ENCODE measurements at places on chromosomes 1 and 21.

- DNase-seq = no peak
Measured at GRCh38 chr21:39175665-39176064, 7.6 kb downstream of the PSMG1 start.

GRCh38 chr1:89286549-89287180, 14.0 kb upstream of the GBP5 start:
- no peak for DNase-seq

- DNase-seq = peak; percentile 92
Measured at GRCh38 chr1:68213843-68214242, 18.5 kb downstream of the WLS start.

GRCh38 chr21:26833460-26833939, 11.7 kb downstream of the ADAMTS1 start:
- no peak for DNase-seq

- DNase-seq = no peak
Measured at GRCh38 chr1:209364716-209365115, 218.8 kb upstream of the CAMK1G start.

DNA sequence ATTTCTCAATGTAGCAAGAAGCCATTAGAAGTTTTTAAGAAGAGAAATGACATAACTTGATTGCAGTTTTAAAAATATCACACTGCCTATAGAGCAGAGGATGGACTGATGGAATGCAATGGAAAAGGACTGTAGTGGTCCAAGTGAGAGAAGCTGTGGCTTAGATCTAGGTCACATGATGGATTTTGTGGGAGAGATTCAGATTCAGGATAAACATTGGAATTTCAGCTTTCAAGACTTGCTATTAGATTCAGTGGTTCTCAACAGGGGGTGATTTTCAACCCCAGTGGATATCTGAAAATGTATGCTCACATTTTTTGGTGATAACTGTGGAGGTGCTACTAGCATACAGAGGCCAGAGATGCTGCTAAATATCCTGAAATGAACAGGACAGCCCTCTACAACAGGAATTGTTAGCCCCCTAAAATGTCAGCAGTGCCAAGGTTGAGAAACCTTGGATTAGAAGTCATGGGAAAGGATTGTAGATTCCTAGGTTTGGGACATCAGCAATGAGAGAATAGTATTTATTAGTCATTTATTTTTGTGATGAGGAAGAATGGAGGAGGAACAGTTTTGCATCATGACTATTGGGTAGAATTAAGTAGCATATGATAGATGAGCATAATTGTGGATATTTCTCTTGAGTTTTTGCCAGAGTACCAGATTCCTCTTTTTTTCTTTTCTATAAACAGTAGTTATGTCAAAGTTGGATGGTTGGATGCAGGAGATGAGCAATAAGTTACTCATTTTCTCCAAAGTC, 30.1 kb upstream of the KCNK2 start:
- DNase-seq = no peak

DNA sequence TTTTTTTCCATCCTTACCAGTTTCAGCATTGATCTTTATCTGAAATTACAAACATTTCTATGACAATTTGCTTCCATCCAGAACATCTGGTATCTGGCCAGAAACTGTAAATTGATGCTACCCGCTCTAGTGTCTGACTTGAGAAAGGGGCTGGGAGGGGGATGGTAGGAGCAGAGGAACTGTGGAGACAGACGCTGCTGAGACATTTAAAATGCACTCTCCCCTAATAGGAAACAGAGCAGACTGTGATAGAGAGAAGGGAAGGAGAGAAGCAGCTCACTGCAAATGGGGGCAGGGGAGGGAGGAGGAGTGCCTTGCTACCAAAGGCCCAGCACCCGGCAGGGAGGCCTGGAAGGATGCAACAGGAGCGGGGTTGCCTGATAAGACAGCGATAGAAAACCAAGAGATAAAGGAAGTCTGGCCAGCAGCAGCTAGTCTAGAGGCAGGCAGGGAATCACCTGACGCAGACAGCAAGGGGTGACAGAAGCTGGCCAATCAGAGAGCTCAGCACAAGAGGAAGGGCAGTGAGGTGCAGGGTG, 195.5 kb upstream of the NFIA start:
- no peak for DNase-seq

DNA sequence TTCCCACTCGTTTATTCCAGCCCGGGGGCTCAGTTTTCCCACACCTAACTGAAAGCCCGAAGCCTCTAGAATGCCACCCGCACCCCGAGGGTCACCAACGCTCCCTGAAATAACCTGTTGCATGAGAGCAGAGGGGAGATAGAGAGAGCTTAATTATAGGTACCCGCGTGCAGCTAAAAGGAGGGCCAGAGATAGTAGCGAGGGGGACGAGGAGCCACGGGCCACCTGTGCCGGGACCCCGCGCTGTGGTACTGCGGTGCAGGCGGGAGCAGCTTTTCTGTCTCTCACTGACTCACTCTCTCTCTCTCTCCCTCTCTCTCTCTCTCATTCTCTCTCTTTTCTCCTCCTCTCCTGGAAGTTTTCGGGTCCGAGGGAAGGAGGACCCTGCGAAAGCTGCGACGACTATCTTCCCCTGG, 716 bp downstream of the OLIG2 start:
- DNase-seq = no peak
